Stimulated activated effector memory CD8-positive, alpha-beta T cell treated with anti-CD3 and anti-CD28 coated beads, Interleukin-12 subunit alpha, Interleukin-12 subunit beta, amount 100 ng/mL, for 72 hours (primary cell): ENCODE measurements at places on chromosomes 12 and 14.

- no peak for DNase-seq
Measured at GRCh38 chr12:58117667-58118066, 176.3 kb downstream of the ATP23 start.

GRCh38 chr12:91183551-91183950 is 934 bp upstream of the DCN start:
- no peak for DNase-seq

- DNase-seq = no peak
Measured at GRCh38 chr14:31746326-31746725, 185.1 kb downstream of the NUBPL start.

DNA sequence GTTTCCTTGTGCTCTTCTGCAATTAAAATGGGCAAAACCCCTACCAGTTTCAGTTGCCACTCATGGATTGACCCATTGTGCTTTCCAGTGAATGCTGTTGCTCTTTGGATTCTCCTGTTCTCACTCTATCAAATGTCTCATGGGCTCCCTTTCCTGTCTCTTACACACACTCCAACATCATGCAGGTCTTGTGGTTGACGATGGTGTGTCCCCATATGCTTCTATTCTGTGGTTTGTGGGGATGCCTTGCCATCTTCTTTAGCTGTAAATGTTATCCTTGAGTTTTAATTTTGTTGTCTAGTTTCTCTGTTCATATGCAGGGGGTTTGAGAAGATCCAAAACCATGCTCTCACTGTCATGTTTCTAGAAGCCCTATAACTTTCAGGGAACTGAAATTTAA is 31.9 kb upstream of the FBXO34 start:
- no peak for DNase-seq

DNA sequence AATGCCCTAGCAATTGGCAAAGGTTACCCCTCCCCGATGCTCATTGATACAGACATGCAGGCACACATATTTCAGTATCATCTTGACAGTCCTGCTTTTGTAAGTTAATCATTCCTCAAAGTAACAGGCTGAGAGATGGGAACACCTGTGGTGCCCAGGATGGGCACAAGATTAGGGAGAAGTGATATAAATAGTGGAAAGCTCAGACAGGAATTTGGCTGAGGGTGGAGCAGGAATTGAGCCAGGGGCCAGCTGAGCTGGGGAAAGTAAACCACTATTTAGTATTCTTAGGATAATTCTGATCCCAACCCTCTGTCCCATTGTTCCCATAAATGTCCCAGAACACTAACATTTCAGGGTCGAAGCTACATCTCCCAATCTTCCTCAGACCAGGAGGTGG is 38.3 kb downstream of the DAO start:
- no peak for DNase-seq

GRCh38 chr12:82510386-82510785 is 152.1 kb downstream of the METTL25 start:
- DNase-seq = no peak

DNA sequence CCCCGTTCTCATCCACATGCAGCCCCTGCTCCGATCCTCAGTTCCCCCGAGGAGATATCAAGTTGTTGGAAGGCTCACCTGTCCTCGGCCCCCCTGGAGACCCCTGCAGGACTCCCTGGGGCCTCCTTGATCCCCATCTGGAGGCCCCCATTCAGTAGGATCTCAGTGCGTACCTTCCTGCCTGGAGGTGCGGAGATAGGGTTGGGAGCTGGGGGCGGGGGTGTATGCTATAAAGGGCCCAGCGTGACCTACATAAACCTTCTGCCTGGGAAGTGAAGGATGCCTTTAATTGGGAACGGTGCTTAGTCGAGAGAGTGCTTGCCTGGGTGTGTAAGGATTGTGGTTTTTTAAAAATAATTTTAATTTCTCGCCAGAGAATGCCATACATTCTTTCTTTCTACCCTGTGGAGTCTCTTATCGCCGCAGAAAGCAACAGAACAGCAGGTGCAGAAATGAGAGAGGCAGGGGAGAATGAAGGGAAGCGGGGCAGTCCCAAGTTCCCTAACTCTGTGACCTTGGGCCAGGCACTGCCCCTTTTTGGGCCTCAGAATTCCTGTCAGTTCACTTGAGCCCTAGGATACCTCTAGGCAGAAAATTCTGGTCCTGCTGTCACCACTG is 153.7 kb downstream of the TSPAN9 start:
- no peak for DNase-seq

GRCh38 chr14:67697006-67697405 is 1.4 kb upstream of the RDH11 start:
- DNase-seq = no peak

DNA sequence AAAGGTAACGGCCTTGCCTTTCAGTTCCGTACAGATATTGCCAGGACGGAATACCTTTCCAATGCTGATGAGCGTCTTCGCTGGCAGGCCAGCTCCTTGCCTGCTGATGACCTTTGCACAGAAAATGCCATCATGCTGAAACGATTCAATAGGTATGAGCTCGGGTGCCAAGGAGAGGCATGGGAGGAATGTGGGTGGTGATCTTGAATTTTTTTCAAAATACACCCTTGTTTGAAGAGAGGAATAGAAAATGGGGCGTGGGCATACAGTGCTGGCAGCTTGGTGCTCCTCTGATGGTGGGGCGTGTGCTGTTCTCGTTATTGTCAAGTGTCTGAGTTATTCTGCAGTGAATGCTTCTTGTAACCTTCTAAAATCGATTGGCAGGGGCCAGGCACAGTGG is 52.5 kb downstream of the HSP90AA1 start:
- no peak for DNase-seq

DNA sequence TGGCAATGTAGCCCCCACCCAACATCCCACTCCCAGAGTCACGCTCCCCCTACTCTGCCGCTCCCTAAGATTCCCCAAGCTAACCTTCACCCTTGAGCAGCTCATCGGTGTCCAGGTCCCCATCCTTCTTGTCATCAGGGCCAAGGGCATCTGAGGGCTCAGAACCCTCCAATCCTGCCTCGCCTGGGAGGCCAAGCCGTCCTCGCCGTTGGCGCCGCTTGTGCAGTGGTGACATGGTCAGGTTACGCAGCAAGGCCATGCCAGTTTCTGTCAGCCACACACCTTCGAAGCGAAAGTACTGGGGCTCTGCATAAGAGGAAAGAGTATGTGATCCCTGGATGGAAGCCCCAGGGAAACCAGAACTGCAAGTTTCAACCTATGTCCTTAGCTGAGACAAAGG is 15.9 kb downstream of the KMT2D start:
- no peak for DNase-seq

DNA sequence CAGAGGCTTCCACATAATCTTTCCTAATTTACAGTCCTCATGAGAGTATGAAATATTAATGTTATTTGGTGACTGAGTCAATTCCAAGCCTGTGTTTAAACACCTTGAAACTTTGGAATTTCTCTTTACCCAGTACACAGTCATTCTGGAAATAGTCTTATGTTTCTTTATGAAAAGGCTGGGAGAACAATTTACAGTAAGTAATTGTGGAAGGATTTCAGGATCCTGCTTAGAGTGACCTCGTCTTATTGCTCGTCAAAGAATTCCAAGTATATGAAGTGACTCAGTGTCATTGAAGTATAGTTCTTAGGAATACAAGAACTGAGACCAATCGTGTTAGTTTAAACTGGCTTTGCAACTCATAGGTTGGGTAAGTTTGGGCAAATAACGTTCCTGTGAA is 634.2 kb downstream of the SLC16A7 start:
- no peak for DNase-seq

- DNase-seq = no peak
Measured at GRCh38 chr12:129119537-129119936, 266.3 kb downstream of the GLT1D1 start.

DNA sequence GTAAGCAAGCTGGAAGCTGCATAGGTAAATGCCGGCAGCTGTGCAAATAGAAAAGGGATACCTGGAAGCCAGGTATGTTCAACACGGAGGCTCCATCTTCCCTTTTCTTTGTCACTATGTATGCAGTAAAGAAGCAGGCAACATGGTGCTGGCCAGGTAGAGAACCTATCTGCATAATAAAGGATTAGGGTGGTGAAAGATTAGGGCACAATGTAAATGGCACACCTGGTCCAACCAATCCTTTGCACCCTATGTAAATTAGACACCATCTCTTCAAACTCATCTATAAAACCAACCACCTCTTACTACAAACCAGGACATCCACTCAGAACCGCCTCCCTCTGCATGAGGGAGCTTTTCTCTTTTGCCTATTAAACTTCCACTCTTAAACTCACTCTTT is 32.3 kb downstream of the RPS29 start:
- DNase-seq = no peak

DNA sequence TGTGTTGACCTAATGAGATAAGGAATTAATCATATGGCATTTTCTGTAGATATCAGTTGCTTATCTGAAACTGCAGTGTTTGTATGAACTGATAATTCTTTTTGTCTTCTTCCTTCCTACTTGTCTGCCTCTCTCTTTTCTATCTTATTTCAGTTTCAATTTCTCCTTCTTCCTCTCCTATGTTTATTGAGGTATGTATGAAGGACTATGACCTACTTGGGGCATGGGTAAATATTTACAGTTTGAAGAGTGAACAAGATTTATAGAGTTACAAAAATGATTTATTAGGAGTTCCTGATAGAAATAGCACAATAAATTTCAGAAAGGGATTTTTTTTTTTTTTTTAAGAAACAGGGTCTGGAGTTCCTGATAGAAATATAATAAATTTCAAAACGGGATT is 88.7 kb upstream of the MUCL1 start:
- DNase-seq = no peak

DNA sequence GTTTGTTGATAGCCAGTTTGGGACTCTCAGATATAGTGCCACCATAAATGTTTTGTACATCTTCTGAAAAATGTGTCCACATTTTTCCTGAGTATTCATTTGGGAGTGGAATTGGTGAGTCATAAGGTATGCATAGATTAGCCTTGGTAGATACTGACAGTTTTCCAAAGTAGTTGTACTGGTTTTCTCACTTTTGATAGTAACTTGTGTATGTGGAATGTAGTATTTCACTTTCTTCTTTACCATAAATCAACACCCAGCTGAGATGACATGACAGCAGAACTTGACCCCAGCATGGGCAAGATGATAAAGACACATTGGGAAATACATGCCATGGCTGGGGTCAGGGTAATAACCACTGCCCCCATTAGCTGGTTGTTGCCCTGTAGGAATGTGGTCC is 5.4 kb downstream of the FBXW8 start:
- DNase-seq = no peak

GRCh38 chr14:72419226-72419775 is 474.6 kb downstream of the DPF3 start:
- no peak for DNase-seq

- no peak for DNase-seq
Measured at GRCh38 chr12:132278401-132279183, 50.8 kb downstream of the GALNT9 start.

DNA sequence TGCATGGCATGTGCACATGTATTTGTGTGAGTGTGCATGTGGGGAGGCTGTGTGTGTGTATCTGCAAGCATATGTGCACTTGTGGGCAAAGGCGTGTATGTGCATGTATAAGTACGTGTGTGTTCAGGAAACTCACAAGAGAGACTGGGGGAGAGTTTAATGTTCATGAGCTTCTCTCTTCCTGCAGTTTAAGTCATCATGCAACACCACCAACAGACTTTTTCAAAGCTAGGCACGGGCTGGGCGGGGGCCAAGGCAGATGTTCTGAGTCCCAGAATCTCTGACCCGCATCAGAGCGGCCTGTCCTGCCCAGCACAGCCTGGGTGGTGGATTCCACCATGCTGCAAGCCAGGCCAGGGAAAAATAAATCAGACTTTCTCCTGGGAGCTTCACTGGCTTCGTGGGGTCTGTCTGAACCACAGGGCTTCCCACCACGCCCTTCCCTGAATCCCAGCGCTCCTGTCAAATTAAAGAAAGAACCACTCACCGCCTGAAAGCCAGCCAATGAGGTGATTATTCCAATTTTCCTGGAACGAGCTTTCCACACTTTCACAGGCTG is 75.7 kb downstream of the PITPNM2 start:
- DNase-seq = no peak

- no peak for DNase-seq
Measured at GRCh38 chr14:96802963-96803362, 5.8 kb downstream of the VRK1 start.

GRCh38 chr14:104116756-104117340 is 21.5 kb upstream of the KIF26A start:
- no peak for DNase-seq
